Gastrocnemius medialis (tissue), 4 donors: ENCODE measurements at places on chromosomes 5 and 9. TPM values are rescaled to one million over a fixed set of nuclear protein-coding genes. Genes with fewer than 3 reads are reported as not detected.

- H3K36me3 ChIP-seq: no peaks in the 10 kb centered on the region
- DNase-seq: no peak
- no peak overlapping the region for H3K4me3 ChIP-seq
- no peaks in the 10 kb centered on the region for H3K4me1 ChIP-seq
- no peaks in the 10 kb centered on the region for H3K27me3 ChIP-seq
- H3K27ac ChIP-seq: no peak overlapping the region
These were observed 332.9 kb downstream of the CSNK1G3 start for GRCh38 chr5:123844873-123845272.

PCDHGA7 gene
- 1.9 TPM for total RNA-seq

ARID3C gene
- total RNA-seq: not detected

SETD9 gene
- total RNA-seq: 13.5 TPM

GRCh38 chr5:68283766-68284165 is 68.2 kb downstream of the PIK3R1 start:
- peaks cover 48% of the 10 kb centered on the region for H3K36me3 ChIP-seq
- DNase-seq: no peak
- H3K4me1 ChIP-seq: peaks cover 28% of the 10 kb centered on the region
- peak overlapping the region; percentile 6 for H3K27ac ChIP-seq
- H3K4me3 ChIP-seq: no peak overlapping the region
- H3K27me3 ChIP-seq: no peaks in the 10 kb centered on the region

CCDC171 gene
- 1.6 TPM for total RNA-seq

- H3K4me1 ChIP-seq: no peaks in the 10 kb centered on the region
- no peak overlapping the region for H3K4me3 ChIP-seq
- DNase-seq: no peak
- H3K27me3 ChIP-seq: no peaks in the 10 kb centered on the region
- no peaks in the 10 kb centered on the region for H3K36me3 ChIP-seq
These were observed 6.6 kb upstream of the TBC1D2 start for GRCh38 chr9:98262056-98262455.

GRCh38 chr5:157739388-157740228 is 3.9 kb upstream of the LSM11 start:
- no peaks in the 10 kb centered on the region for H3K27me3 ChIP-seq
- H3K4me3 ChIP-seq: no peak overlapping the region
- peaks cover 5% of the 10 kb centered on the region for H3K4me1 ChIP-seq
- no peaks in the 10 kb centered on the region for H3K36me3 ChIP-seq

TERT gene
- total RNA-seq: not detected

DNA sequence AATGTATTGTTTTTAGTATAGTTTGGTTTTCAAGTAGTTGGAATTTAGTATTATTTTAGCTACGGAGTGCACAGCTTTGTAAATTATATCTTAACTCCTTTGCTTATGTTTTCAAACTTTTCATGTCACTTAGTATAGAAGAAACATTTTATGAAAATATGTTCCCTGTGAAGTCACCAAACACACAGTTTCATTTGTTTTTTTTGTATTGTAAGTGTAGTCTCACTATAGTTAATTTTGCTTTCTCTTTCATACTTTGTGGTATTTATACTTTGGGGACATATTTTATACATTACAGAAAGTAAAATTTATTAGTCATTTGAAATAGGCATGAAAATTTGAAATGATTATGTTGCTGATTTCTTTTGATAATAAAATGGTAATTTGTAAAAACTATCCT is 5.0 kb downstream of the CHSY3 start:
- no peak overlapping the region for H3K27ac ChIP-seq
- H3K4me3 ChIP-seq: no peak overlapping the region
- peaks cover 6% of the 10 kb centered on the region for H3K27me3 ChIP-seq
- no peak for DNase-seq

GRCh38 chr9:109095321-109095720 is 24.4 kb downstream of the TMEM245 start:
- H3K27me3 ChIP-seq: no peaks in the 10 kb centered on the region
- H3K4me3 ChIP-seq: no peak overlapping the region
- peak overlapping the region; percentile 84 for H3K27ac ChIP-seq
- DNase-seq: no peak
- H3K36me3 ChIP-seq: no peaks in the 10 kb centered on the region

DNA sequence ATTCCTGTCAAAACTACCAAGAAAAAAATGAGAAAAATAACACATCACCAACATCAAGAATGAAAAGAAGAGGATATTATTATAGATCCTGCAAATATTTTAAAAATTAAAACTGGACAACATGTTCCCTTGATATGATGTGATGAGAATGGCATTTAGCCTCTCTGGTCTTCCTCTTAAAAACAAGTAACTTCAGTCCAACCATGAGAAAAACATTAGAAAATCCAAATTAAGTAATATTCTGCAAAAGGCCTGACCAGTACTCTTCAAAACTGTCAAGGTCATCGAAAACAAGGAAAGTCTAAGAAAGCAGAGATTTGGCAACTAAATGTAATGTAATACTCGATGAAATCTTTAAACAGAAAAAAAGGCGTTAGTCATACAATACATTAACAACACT is 167.1 kb upstream of the SNX2 start:
- H3K4me3 ChIP-seq: no peak overlapping the region
- no peaks in the 10 kb centered on the region for H3K36me3 ChIP-seq
- H3K4me1 ChIP-seq: no peaks in the 10 kb centered on the region

PCDH12 gene
- 2.1 TPM for total RNA-seq

TRIM7 gene
- total RNA-seq: 58.4 TPM

DNA sequence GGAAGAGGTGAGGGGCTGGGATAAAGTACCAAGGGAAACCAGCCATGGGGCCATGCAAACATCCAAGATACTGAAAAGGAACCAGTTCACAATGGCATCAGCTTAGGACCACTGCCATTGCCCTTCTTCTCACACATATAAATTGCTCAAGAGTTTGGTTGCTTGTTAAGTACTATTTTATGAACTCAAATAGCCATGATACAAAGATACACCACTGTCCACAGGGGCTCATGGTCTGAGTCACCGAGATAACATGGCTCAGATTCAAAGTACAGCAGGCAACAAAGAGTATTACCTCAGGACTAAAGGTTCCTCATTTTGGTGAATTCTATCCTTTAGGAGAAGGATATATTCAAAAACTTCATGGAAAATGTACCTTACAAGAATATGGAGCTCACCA is 55.6 kb downstream of the FANCC start:
- H3K27ac ChIP-seq: no peak overlapping the region
- no peak overlapping the region for H3K4me3 ChIP-seq
- H3K4me1 ChIP-seq: no peaks in the 10 kb centered on the region
- DNase-seq: no peak
- H3K36me3 ChIP-seq: no peaks in the 10 kb centered on the region
- no peaks in the 10 kb centered on the region for H3K27me3 ChIP-seq

GRCh38 chr5:149452007-149452664 is 73.0 kb upstream of the IL17B start:
- no peaks in the 10 kb centered on the region for H3K27me3 ChIP-seq
- H3K36me3 ChIP-seq: no peaks in the 10 kb centered on the region
- peak overlapping the region; percentile 96 for H3K27ac ChIP-seq
- no peak for DNase-seq
- H3K4me1 ChIP-seq: peaks cover 82% of the 10 kb centered on the region
- no peak overlapping the region for H3K4me3 ChIP-seq

DNA sequence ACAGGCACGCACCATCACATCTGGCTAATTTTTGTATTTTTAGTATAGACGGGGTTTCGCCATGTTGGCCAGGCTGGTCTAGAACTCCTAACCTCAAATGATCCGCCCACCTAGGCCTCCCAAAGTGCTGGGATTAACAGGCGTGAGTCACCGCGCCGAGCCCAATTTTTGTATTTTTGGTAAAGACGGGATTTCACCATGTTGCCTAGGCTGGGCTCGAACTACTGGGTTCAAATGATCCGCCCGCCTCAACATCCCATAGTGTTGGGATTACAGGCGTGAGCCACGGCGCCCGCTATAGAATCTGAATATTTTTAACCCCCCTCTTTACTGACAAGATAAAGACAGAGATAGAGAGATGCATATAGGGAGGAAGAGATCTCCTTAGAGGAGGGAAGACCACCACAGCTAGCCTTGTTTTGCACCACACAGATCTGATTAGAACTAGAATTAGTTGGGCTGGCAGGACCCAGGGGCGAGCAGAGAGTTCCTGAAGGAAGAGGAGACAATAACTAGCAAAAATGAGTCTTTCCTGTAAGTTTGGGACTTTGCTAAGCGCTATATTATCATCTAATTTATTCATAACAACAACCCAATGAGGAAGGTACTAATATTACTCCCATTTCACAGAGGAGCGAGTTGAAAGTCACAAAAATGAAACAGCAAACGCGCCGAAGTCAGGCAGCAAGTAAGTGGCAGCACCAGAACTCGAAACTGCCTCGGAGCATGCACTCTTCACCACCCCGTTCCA is 1.5 kb upstream of the ANKHD1 start:
- H3K27ac ChIP-seq: peak overlapping the region; percentile 94
- no peaks in the 10 kb centered on the region for H3K36me3 ChIP-seq
- no peaks in the 10 kb centered on the region for H3K27me3 ChIP-seq
- peak overlapping the region; percentile 82 for H3K4me3 ChIP-seq
- DNase-seq: no peak
